ENCODE measurements at places on chromosomes 5 and 9.

DNA sequence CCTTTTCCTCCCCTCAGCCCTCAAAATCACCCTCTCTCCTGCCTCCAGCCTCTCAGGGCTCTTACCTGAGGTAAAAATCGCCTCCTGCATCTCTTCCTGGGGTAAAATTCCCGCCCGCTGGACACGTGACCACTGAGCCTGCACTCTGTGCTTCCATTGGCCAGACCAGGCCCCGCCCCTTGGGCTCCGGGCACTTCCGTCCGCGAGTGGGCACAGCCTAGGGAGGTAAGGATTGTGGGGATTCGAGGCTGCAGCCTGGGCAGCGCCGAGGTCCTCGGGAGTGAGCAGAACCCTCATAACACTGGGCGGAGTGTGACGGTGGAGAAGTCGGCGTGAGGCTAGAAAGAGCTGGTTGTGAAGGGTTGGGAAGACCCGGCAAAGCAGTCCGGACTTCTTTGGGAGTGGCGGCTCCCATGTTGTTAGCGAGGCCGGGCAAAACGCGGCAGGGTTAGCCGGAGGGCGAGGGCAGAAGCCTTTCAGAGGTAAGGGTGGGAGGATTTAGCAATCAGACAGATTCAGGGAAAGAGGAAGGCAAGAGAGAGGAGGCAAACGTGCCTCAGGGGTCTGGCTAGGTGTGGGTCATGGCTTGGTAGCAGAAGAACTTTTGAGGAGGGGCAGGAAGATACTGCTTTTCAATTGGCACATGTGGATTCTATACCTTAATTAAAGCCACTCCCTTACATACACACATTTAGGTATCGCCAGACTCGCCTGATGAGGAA, at the start of gene SHOC1:
Gene SHOC1 (minus strand): TSS at position 103 of the 722 bp plus-strand sequence. CDS start 3,519 bp downstream, outside the sequence.
- DNase-seq: no peak

GRCh38 chr9:127451858-127452656, 747 bp downstream of the LRSAM1 start:
- peak; percentile 65 for DNase-seq

- no peak for DNase-seq
These were observed 38.5 kb downstream of the RAPGEF1 start for GRCh38 chr9:131701436-131701781.

DNA sequence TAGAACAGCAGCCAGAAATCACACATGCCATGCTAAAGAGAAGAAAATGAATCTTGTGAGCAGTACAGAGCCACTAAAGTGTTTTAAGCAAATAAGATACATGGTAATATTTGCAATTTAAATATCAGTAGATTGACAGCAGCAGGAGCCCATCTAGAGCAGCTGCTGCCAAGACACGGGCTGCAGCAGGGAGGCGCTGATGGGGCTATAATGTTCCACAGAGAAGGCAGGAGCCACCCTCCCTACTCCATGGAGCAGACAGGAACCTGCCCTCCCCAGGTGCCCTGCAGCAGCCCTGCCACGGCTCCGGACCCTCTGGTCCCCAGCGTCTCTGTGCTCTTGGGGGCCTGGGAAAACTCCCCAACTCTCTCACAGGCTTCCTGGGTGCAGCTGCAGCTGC, 224.1 kb upstream of the ISL1 start:
- no peak for DNase-seq

DNA sequence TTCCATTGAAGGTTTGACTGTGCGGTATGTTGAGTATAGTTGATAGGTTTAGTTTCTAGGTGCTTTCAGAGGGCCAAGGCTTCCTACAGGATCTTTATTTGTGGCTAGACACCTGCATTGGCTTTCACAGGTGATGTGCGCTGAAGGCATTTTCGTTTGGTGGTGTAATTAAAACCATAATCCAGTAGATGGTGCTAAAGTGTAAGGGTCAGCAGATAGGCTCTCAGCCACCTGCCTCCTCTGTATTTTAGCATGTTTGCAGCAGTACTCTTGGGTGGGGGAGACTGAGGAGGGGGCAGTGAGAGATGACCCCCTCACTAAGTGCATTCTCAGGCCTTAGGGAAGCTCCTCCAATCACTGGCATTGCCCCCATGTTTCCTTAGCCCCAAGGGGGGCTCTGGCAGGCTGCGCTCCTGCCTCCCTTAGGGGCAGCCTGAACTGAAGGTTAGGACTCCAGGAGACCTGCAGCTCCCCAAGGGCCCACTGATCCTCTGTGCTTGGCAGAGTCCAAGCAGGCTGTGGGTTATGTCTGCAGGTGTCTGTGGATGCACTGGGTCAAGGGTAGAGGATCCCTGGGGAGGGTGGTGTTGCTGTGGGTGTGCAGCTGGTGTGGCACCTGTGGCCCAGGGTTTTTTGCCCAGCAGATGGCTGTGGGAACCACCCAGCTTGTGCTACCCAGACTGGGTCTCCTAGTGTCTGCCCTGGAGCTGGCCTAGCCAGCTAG, 23.4 kb downstream of the CDK20 start:
- DNase-seq: peak; percentile 49

- DNase-seq: no peak
These were observed 1.3 kb downstream of the DENND1A start for GRCh38 chr9:123928533-123929176.

GRCh38 chr5:97365918-97366317, 182.9 kb upstream of the RIOK2 start:
- DNase-seq: no peak

- peak; percentile 10 for DNase-seq
These were observed 145.7 kb downstream of the ARHGAP26 start for GRCh38 chr5:142915813-142916424.

DNA sequence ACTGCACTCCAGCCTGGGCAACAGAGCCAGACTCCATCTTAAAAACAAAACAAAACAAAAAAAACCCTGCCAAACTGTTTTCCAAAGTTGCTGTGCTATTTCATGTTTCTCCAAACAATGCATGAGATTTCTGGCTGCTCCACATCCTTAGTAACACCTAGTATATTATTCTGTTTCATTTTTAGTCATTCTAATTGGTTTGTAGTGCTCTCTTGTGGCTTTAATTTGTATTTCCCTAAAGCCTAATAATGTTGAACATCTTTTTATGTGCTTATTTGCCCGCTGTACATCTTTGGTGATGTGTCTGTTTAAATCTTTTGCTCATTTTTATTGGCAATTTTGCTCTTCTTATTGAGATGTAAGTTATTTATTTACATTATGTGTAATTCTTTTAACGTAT, 18.4 kb upstream of the TTC1 start:
- DNase-seq: no peak

DNA sequence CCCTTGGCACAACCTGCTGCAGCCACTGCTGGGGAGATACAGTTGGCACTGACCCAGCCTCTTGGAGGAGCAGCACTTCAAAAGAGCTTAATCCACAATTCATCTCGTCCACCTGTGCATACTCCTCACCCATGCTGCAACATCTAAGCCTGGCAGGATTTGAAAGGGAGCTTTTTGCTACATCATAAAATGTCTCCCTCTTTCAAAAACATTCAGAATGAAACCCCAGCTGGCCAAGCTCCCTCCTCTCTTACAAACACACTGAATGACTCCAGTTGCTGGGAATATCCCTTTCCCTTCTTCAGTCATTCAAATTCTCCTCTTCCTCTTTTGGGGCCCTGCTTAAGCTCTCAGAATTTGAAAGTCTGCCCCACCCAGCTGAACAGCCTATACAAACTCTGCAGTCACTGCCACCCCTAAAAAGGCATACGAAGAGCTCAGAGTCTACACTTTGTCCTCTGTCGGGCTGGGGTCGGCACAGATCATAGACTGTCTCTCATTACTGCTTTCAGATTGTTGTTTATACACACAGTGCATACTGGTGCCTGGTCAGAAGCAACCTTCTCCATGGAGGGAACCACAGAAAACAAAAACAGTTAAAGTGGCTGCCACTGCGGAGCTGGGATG, 8.8 kb upstream of the C5orf15 start:
- DNase-seq: no peak

DNA sequence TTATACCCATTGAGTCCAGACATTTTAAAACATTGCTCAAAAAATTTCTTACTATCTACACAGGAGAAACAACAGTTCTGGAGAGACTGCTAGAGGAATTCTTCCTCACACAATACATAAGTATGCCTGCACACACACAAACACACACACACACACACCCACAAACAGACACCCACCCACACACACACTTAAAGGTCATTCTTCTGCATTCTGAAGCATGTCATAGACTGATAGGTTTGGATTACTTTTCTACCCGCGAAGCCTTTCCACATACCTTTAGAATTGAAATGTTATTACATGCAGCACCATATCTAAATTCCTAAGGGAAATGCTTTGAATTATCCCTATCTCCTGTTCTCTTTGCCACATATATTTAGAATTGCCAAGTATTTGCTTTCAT, 80.2 kb downstream of the FAM174A start:
- DNase-seq: no peak

DNA sequence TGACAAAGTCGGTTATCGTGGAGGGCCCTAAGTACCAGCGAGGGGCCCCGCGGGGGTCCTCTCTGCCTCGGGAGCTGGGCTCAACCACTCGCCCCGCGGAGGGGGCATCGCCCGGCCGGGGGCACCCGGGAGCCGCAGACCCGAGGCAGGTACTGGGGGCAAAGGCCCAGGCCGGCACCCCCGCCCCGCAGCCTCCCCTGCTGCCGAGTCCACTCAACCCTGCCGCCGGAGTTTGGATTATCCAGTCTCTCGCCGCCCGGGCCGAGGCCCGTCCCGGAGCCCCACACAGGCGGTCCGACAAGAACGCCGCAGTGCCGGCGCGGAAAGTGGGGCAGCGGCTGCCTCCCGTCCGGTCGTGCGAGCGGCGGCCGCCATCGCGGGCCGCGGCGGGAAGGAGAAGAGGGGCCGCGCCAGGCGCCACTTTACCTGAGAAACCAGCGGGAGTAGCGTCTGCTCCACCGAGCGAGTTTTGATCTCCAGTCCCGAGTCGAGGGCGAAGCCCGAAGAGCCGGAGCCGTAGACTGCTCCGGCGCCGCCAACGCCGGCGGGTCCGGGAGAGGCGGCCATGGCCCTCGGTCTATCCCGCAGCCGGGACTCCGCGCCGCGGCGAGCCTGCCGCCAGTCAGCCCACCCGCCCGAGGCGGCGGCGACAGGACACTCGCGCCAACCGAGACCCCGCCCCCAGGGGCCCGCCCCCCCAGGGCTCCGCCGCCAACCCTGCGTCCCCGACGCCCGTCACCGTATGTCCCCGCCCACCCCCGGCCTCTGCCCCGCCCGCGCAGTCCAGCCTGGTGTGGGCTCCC, at the start of gene CTNNAL1:
Gene CTNNAL1 (minus strand): TSS at position 624 of the 803 bp plus-strand sequence. CDS start 57 bp downstream, at position 567.
- DNase-seq: peak; percentile 89

DNA sequence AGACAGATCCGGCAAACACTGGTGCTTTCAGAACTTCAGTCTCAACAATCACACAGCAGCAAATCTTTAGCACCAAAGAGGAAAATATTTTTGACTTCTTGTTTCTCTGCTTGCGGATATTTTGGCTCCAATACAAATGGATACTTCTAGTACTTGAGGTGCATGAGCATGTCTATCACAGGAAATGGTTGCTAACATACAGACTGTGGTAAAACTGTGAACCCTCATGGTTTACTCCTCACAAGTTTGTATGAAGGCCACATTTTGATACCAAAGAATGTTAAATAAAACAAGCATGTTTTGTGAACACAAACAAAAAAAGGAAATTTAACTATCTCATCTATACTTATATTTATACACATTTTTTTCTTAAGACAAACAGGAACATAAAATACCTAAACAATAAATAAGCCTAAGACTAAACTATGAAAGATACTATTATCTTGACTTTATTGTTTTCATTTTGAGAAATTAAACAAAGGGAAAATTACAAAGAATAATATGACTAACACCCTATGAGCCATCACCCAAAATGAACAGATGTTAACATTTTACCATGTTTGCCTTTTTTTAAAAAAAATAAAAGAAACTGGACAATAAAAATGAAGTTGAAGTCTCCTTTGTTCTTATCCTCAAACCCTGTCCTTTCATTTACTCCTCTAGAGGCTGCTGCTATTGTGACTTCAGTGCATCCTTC, 135.0 kb upstream of the LHFPL2 start:
- DNase-seq: no peak

DNA sequence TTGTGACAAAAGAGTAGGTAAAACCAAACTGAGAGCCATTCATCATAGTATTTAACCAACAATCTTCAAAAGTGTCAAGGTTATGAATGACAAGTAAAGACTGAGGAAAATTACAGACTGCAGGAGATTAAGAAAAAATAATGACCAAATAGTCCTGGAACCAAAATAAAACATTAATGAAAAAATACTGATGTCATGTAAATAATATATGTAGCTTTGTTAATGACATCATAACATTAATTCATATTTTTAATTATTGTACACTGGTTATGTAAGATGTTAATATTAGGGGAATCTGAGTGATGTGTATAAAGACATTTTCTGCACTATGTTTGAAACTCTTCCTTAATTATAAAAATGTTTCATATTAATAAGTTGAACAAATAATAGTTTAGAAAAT, 436.7 kb downstream of the CYLC2 start:
- no peak for DNase-seq

DNA sequence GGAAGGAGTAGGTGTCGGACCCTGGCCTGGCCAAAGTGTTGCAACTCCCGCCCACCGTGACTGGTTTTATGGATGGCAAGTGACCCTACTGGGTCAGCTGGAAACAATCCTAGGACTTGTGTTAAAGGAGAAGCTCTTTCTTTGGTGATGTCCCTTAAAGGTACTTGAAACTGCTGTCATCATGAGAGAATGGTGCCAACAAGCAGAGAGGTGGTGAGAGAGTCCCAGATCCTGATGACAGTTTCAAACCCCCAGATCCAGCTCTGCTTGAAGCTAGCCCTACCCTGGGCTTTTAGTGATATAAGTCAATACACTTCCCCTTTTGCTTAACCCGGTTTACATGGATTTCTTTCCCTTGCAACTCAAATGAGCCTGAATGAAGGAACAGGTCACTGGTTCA, 72.5 kb upstream of the UBTD2 start:
- no peak for DNase-seq

DNA sequence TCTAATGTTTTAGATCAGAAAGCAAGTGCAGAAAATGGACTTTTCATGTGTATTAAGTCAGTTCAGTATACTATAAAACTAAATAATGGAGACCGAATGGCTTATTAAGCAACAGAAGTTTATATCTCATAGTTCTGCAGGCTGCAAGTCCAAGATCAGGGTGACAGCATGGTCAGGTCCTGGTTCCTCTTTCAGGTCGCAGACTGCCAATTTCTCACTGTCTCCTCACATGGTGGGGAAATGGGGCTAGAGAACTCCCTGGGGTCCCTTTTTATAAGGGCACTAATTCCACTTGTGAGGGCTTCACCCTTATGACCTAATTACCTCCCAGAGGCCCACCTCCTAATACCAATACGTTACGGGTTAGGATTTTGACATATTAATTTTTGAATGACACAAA, 48.7 kb downstream of the RICTOR start:
- DNase-seq: no peak

All from activated CD4-positive, alpha-beta T cell treated with anti-CD3 and anti-CD28 coated beads, Interleukin-2, Interleukin-4, amounts not matched to agents 100 ng/mL and 50 ng/mL, durations not matched to agents 16 hours and 8 hours (primary cell).